ENCODE measurements at places on chromosomes 5 and 9.

DNA sequence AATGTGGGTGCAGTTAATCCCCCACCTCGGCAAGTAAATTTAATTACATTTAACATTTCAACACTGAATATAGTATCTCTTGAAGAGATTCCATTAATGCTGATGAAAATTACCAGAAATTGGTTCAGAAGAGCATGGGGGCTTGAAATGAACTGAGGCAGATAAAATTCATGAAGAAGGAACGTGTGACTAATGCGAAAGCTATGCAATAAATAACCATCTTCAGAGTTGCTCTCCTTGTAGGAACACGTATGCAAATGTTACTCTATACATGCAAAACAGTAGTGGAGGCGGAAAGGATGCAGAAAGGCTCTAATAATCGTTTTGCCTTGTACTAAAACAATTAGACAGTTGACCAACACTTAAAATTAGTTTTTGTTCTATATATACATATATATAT lies 320.2 kb downstream of the CTNND2 start:
- DNase-seq: no peak

DNA sequence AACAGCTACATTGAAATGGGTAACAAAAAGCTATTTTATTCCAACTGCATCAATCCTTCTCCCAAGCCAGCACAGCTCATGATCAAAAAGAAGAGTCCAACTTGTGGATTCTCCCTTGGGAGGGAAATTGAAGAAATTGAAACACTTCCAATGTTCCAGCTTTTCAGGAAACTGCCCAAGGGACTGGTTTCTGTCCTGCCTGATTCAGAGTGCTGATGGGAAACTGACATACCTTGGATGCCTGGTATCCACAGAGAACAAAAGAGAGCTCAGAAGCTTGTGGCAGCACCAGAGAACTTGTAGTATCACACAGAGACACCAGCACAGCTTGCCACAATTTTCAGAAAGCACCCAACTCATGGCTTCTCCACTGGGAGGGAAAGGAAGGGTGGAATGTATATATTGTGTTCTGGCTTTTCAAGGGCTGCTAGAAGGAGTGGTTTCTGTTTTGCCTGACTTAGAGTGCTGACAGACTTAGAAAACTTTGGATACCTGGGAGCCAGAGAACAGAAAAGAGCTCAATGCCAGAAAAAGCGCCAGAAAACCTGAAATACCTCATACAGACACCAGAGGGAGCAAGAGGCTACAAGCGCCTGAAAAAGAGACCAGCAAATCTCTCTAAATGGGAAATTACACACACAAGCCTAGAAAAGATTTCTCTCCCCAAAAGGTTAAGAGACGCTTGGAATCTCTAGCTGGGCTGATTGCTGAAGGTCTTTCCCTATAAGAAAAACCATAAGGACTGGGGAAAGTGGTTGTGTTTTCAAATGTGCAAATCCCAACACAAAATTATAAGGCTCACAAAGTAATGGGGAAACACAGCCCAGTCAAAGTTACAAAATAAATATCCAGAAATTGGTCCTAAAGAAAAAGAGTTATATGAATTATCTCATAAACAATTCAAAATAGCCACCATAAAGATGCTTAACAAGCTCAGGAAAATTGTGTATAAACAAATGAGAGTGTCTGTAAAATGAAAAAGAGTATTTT lies 178.8 kb downstream of the SPOCK1 start:
- DNase-seq: no peak

DNA sequence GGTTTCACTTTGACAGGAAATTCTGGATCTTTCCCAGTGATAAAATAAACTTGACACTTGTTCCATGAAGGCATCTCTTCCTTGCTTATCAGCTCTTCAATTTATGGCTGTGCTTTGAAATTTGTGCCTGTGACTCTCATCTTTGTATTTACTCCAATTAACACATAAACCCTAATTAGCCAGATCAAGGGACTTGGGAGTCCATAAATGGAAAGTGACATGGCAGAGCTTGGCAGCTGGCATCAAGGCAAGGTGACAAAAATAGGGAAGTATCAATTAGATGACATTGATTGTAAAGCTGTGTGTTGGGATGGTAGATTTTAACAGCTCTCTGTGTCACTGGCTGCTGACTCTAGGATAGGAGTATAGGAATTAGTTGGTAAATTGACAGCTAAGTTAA lies 133.9 kb downstream of the PBX3 start:
- DNase-seq: no peak

DNA sequence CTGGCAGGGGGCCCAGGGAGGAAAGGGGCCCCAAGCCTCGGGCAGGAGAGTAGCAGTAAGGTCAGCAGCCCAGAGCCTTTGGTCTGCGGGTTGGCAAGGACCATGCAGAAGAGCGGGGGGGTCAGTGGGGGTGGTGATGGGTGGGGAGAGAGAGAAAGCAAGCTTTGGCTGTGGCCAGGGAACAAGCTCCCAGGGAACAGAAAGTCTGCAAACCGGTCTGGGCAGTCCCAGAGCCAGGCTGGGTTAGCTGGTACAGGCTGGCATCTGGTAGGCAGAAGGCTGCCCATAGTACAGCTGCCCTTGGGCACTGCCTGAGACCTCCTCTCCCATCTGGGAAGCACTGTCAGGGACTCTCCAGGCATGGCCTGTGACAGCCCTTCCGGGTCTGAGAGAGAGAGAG lies 10.5 kb upstream of the EPB41L4B start:
- DNase-seq: no peak
